Fibroblast of skin of back (primary cell): ENCODE measurements at places on chromosomes 13 and 19.

- DNase-seq, result peak; percentile 94
Measured at GRCh38 chr19:13621413-13621812, 115.1 kb upstream of the CACNA1A start.

DNA sequence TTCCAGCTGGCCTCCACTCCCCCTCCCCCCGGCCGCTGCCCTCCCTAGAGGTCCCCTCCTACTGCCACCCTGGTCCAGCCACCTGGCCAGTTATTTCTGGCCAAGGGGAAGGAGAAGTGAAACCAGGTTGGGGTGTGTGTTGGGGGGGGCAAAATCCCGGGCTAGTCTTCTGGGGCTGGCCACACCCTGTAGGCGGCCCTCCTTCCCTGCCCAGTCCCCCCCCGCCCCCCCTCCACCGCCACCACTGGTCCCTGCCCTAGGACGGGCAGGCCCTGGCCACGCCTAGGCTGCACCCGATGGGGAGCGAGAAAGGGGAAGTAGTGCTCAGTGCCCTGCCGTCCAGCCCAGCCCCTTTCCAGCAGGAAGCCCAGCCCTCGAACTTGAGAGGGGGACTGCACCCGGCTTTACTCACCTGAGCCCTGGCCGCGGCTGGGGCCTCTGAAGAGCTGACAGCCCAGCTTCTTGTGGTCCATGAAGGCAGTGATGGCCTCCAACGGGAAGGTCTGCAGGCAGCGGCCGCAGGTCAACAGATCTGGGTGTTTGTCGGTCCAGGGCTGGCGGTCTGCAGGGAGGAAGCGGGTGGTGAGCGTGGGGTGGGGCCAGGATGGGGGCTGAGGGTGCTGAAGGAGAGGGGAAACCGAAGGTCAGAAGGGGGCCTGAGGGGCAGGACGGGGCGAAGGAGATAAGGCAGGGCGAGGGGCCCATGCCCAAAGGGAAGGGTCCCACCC, 813 bp downstream of the ZNF296 start:
- peak; percentile 33 for DNase-seq

DNA sequence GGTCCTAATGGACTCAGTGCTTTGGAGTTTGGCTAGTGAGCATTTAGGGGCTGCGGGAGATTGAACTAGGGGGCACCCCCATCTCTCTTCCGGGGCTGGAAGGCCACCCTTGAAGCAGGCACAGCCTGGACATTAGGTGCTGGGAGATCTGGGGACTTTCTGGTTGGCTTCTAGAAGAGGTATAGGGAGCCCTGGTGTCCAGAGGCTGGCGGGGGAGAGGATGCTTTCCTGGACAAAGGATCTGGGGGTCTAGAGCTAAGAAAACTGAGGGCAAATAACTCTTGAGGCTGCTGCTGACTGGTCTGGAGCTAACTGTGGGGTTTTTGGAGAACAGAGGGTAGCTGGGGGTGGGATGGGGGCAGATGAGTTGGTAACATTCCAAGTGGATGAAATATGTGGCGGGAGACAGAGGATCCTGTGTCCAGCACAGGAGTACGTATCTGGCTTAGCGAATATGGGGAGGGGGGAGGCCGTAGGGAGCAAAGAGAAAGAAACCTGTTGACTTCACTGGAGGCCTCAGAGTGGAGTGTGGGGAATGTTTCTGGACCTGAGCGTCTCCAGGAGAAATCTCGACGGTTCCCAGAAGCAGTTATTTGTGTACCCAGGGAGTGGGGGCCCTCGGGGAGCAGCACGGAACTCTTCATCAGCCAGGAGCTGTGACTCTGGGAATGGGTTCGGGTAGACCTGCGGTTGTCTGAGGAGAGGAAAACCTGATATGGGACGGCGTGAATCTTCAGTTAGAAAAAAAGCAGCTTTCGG, 1.4 kb downstream of the HNRNPUL1 start:
- DNase-seq, result peak; percentile 27

DNA sequence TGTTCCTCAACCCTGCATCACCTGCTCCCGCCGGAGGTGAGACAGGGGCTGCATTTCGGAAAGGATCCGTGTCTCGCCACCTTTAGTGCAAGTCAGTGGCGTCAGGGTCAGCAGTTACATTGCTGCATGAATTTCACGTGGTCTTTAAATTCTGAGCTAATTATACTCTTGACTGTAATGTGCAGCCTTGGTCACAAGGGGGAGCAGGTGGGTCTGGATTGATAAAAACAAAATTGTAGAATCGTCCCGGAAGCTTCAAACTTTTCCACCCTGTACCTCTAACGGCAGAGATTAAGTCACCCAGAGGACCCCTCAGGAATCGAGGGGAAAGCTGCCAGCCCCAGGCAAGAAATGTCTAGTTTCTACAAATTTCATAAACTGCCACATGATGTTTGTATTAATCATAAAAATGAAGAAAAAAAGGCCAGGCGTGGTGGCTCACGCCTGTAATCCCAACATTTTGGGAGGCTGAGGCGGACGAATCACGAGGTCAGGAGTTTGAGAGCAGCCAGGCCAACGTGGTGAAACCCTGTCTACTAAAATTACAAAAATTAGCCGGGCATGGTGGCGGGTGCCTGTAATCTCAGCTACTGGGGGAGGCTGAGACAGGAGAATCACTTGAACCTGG, 20.2 kb downstream of the BBC3 start:
- peak; percentile 82 for DNase-seq

- DNase-seq, result no peak
Measured at GRCh38 chr19:2782329-2782935, 641 bp downstream of the SGTA start.

DNA sequence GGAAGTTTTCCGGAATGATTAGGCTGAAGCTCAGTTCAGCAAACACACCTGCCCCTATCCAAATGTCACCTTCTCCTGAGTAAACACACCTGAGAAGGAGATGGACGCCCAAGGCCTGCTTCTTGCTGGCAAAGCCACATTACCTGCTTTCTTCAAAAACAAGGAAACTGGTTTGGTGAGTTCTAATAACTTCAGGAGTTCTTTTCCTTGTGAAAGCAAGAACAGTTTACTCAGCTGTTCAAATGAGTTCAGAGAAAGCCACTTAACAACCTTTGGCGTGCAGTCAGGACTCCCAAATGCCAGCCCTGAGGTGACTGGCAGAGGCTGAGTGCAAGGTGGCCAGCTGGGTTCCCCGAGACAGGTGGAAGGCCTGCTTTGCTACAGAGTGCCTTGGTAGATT, 160.5 kb downstream of the STK24 start:
- no peak for DNase-seq

DNA sequence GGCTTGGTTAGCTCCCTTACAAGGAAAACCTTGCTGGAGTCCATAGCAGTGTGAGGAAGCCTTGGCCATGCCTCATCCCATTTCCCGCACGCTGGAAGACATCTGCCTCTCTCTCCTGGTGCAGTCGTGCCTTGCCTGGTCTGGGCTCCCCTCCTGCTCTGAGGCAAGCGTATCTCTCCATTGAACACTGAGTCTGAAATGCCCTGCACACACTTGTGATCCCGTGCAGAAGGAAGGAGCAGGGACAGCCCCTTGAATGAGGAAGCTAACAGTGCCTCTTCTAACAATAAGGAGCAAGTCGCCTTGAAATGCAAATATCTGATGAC, 407 bp upstream of the ZNF440 start:
- no peak for DNase-seq

GRCh38 chr19:7063339-7063738, 4.9 kb upstream of the MBD3L3 start:
- DNase-seq, result no peak

DNA sequence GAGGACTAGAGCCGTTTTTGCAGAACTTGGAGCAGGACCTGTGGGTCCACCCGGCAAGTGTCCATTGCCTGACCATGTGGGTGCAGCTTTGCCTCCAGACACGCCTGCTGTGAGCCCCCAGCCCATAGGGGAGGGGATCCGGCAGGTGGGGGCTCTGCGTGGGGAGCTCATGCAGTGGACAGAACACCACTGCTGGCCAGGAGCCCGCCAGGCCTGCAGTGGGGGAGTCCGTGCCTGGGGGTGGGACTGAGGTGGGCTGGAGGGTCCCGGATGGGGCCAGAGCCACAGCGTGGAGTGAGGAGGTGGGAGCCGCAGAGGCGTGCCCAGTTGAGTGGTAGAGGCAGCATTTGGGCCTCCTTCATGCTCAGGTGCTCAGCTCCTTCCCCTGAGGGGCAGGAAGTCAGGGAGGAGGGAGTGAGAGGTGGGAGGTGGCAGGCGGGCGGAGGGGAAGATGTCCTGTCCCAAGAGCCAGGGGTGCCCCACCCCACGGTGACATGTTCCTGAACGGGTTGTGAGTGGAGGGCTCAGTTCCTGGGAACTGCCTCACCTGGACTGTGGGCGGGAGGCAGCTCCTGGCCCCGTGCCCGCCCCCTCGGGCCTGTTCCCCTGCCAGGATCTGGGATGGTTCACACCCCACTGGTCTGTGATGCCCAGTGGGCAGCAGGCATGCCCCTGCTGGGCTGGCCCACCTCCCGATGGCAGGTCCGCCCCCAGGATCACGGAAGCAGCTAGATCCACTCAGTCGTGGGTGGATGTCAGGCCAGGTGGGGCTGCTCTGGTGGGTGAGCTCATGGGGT, 8.8 kb downstream of the ADAT3 start:
- no peak for DNase-seq

- DNase-seq, result no peak
Measured at GRCh38 chr19:32863841-32864240, 5.7 kb downstream of the SLC7A9 start.

DNA sequence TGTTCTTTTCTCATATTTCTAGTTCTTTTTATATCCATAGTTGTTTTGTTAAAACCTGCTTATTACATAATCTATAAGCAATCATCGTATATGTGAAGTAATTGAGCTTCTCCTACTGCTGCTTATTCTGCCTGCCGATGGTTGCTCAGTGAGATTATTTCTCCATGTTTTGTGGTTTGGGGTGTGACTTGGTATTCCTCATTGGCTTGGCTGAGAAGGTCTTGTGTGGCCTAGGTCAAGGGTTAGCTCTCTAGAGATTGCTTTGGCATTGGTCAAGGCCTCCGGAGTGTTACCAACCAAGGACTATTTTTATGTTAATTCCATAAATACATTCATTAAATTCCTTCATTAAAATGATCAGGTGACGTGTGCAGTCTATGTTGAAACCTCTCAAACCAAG, 302.8 kb downstream of the MYO16 start:
- no peak for DNase-seq

DNA sequence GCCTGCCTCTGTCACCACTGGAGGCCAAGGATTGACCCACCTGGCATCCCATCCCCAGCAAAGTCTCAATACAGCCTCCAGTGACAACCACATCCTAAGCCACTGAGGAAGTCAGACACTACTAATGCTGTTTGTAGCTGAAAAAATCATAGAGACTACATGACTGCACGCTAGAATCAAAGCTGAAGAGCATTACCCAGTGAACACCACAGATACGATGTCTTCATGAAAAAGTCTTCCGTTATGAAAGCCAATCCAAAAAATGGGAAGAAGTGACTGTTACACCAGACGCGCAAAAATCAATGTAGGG, 11.1 kb upstream of the NUP62 start:
- DNase-seq, result no peak

DNA sequence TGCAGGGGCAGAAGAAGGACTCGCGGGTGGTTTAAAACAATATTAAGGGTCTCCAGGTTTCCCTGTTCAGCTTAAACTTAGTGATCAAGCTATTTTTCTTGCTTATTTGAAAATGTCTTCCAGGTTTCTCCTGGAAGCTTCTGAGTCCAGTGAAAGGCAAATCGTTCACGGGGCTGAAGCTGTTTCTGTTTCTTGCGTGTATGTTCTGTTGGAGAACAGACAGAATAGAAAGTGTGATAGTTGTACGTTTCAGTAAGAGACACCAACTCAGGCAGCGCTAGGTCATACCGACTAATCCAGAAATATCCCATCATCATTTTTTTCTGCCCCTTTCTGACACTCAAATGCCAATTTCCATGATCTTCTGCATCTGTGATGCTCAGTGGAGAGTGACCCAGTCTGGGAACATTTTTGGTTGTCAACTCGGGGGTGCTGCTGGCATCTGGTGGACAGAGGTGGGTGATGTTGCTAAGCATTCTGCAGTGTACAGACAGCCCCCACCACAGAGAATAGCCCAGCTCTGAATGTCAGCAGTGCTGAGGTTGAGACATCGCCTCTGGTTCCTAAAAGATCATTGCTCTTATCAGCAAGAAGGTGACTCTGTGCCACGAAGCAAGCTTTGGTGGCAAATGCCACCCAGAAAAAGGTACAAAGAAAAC, 4.3 kb downstream of the KLF2 start:
- peak; percentile 54 for DNase-seq

- no peak for DNase-seq
Measured at GRCh38 chr19:56312787-56313657, 1.6 kb downstream of the ZSCAN5A start.

- peak; percentile 35 for DNase-seq
Measured at GRCh38 chr13:105410602-105411001, 1124.9 kb downstream of the EFNB2 start.

- DNase-seq, result no peak
Measured at GRCh38 chr13:62799931-62800436, 1384.3 kb upstream of the PCDH20 start.

DNA sequence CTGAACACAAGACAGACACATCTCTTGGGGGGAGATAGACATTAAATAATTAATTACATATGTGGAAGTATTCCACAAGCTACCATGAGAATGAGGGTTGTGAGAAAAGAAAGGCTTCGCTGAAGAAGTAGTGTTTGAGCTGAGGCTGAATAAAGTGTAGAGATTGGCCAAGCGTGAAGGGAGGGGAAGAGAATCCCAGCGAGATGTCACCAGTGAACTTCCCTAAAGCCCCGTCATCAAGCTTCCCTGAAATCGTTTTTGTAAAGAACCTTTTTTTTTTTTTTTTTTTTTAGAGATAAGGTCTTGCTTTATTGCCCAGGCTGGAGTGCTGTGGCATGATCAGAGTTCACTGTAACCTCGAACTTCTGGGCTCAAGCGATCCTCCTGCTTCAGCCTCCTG, 235.2 kb downstream of the KCNRG start:
- DNase-seq, result no peak

- DNase-seq, result no peak
Measured at GRCh38 chr13:76758257-76758656, 127.9 kb downstream of the KCTD12 start.

DNA sequence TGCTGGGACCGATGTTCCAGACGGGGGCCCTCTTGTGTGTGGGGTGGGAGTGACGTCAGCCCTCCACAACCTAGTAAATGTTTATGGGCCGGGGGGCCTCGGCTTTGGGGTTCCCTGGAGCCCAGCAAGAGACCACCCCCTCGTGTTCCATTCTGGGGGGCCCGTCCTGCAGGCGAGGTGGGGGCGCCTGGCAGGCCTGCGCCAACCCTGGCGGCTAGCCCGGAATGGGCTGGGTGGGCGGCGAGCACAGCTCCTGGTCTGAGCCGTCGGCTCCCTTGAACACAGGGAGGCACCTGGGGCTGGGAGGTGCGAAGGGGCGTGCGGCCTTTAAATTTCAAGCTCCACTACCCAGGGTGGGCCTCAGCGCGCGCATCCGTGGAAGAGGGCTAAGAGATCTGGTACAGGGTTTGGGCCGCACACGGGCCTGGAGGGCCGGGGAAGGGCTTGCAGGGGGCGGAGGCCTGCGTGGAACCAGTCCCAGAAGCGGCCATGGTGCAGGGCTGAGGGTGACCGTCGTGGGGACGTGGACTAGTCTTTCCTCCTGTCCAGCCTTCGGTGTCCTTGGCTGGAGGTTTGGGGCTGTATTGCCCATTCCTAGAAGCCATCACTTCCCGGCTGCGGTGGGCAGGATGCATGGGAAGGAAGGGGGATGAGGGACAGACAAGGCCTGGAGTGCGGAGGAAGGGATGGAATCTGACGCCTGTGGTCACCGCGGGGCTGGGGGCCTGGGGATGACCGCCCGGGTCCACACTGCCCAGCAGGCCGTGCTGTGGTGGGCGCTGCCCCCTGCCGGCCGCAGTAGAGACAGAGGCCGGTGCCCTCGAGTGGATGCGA, 11.4 kb downstream of the NDUFA11 start:
- DNase-seq, result no peak
